ENCODE measurements at places on chromosomes 6 and 20.

DNA sequence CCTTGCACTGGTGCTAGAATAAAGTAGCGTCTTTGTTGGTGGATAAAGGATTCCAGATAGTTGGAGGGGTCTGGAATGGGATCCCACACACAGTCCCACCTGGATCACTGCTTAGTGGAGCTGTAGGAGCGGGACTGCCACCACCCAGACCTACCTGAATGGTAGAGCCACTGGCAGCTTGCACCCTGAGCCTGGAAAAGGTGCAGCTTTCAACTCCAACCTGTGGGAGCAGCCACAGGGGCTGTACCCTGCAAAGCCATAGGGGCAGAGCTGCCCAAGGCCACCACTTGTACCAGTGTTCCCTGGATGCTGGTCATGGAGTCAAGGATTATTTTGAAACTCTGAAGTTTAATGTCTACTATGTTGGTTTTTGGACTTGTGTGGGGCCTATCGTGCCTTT, 26.9 kb downstream of the VTA1 start:
- DNase-seq, result no peak

- no peak for DNase-seq
Observed at GRCh38 chr6:86765211-86765610, 172.1 kb upstream of the HTR1E start.

DNA sequence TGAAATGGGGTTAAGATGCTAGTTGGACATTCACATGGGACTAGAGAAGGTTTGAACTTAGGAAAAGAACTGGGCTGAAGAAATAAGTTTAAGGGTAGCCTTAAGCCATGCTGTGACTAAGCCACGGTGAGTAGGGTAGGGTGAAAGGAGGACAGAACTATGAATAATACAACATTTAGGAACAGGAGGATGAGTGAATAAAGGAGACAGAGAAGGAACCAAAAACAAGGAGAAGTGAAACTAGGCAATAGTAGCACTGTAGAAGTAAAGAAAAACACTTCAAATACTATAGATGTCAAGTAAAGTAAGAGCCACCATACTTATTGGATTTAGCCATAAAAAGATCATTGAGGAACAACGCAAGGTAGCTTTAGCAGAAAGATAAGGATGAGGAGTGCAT, 111.2 kb downstream of the KCNQ5 start:
- DNase-seq, result no peak

DNA sequence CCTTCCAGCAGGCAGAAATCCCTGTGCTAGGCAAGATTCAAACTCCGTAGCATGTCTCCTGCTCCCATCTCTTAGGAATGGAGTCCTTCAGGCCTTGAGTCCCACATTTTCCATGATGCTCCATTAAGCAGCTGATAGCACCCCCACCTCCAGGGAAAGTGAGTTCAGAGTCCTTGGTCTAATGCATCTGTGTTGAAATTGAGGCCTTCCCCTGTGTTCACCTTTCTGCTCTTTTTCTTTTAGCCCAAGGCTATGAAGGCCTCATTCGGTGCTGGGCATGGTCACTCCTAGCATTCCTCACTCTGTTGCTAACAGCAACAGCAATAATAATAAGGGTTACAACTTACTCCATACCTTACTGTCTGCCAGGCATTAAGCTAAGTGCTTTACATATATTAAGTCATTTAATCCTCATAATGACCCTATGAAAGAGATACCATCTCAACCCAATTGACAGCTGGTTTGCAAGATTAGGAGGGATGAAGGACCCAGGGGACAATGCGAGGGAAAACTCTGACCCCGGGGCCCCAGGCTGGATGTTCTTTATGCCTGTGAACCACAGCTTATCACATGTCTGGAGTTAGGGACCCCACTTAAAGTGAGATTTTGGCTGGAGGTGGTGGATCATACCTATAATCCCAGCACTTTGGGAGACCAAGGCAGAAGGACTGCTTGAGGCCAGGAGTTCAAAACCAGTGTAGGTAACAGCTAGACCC, 17.5 kb upstream of the PANK2 start:
- no peak for DNase-seq

GRCh38 chr20:63467294-63468083, 5.0 kb downstream of the KCNQ2 start:
- no peak for DNase-seq

- no peak for DNase-seq
Observed at GRCh38 chr6:17032988-17033634, 68.7 kb upstream of the STMND1 start.

DNA sequence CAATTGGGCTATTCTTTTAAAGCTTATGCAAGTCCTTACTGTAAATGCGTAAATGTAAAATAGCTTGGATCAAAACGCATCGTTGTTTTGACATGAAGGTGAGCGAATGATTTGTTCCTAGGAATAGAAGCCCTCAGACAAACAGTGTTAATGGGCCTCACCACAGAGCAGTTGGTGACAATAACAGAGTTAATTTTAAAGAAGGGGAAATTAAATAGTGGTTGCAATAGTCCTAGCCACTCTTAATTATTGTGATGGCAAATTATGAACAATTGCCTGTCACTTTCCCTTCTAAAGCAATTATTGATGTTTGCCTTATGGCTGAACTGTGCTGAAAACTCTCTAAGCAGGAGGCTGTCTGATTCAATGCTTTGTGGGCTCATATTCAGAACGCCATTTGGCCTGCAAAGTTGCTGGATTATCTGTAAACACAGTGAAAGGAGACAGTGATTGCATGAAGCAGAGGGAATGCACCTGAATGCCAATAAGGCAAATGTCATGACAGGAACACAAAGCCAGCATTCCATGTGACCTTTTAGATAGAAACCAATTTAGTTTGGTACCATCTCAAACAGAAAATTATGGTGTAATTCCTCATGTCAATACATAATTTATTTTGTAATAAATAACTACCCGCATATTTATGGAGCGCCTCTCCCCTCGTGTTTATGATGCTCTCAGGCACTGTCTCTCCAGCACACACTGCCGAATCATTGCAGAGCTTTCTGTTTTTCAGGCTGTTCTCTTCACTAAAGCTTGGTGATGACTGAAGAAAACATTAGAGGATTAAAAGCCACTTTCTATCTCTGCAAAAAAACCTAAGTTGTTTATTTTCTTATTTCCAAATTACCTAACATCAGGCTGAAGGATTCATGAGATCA, 387.5 kb downstream of the HACE1 start:
- no peak for DNase-seq

GRCh38 chr6:1424306-1424927, 35.0 kb downstream of the FOXF2 start:
- no peak for DNase-seq

GRCh38 chr20:24531631-24532419, 62.4 kb downstream of the SYNDIG1 start:
- DNase-seq, result no peak

DNA sequence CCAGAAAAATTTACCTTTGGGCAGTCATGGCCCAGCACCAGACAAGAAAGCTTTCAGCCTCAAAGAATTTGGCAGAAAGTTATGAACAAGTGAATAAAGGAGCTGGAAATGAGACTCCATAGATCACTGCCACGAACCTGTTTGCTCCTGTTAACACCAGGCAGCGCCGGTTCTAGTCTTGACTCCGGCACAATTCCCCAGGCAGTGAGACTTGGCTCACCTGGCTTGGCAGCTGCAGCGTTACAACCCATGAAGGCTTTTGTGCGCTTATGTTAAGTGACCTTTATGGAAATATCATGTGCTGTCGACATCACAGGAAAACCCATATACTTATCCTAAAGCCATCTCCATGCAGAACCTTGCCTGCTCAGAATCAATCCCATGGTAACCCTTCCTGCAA, 22.2 kb upstream of the FOXC1 start:
- DNase-seq, result no peak

GRCh38 chr20:39825950-39826349, 863.1 kb downstream of the MAFB start:
- no peak for DNase-seq

- DNase-seq, result no peak
Observed at GRCh38 chr6:80733641-80734040, 627.2 kb downstream of the BCKDHB start.

- no peak for DNase-seq
Observed at GRCh38 chr6:106275692-106276091, 49.9 kb downstream of the ATG5 start.

DNA sequence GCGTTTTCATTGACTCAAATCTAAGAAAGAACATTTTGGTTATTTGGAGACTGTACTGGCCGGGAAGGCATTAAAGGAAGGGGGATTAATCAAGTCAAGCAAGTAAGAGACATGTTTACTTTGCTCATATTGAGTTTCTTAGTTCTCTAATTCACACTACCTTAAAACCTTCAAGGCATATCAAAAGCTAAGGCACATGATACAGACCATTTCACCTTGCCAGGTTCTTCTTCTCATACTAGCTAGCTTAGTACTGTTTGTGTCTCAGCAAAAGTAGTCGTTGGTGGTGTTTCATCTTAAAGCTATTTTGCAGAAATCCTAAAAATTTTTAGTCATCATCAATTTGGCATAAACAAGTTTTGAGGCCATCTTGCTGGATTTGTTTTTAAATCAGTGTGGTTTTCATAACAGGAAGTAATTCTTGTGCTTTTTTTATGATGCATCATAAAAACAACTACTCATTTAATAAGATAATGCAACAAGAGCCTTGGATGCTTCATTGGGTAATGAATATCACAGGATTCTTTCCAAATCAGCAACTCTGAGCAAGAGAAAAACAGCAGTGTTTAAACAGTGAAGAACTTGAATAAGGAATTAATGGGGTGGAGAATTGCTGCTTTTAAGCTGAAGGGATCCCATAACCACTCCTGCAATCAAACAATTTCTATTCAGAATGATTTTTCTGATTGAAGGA, 425.3 kb downstream of the EPM2A start:
- no peak for DNase-seq

DNA sequence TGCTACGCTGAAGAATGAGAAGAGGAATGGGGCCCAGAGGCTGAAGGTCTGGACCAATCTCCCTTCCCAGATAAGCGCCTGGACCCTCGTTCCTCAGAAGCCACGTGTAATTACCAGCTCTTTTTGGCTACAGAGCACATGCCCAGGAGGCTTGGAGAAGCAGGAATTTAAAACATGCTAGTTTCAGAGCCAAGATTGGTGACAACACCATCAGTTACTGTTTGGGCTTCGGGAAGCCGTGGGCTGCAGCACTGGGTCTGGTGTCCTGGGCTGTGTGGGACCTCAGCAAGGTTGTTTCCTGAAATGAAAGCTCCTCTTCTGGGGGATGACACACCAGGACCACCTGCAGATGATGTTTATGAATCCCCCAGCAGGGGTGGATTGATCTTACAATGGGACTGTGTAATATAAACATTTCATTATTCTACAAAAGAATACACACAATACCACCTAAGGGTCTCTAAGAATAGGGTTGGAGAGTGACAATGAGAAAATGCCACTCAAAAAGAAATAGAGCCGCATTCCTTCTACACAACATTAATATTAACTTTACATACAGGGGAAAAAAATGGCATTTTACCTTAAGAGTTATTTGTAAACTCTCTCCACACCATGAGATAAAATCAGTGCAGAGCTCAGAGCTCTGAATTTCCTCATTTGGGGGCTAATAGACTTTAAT, 207.8 kb upstream of the FOXQ1 start:
- DNase-seq, result no peak

GRCh38 chr20:48797850-48798747, 29.7 kb downstream of the PREX1 start:
- no peak for DNase-seq
